ENCODE measurements at places on chromosomes 1 and 21.
A peak's percentile ranks its signal among the peaks of the same experiment; 100 is the strongest.

- no peak for DNase-seq
These were observed 254.0 kb upstream of the RUNX1 start for GRCh38 chr21:35303085-35303484.

- DNase-seq = no peak
These were observed 2.8 kb downstream of the MAP3K7CL start for GRCh38 chr21:29133241-29133640.

- DNase-seq = no peak
These were observed 54.9 kb downstream of the UCK2 start for GRCh38 chr1:165882168-165882837.

DNA sequence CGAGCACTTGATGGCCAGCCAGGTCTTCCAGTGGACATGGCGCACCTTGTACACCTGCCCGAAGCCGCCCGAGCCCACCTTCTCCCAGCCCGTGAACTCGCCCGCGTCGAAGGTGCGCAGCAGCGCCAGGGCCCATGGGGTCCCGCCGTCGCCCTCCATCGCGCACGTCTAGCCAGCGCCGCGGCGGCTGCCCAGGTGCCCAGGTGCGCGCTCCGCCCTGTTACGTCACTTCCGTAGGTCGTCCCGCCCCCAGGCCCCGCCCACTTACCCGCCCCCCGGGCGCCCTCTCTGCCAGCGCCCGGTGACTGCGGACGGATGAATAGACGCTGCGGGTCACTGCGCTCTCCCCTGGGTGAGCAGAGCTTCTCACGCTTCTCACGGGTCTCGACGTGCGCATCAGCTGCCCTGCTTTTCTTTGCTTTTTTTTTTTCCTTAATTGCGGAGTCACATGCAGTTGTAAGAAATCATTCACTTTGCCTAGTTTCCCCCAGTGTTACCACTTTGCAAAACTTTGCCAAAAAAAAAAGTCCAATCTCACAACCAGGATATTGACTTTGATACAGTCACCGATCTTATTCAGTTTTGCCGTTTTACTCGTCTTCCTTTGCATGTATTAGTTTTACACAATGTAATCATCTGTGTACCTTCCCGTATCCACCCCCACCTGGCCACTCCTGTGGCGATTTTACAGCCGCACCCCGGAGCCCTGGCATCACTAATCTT is at the start of gene RIPK4:
RIPK4 (minus strand) TSS at position 170 of the 723 bp plus-strand sequence; CDS start at position 159, 11 bp downstream.
- DNase-seq = peak; percentile 56

GRCh38 chr1:225446595-225446960 is 18.7 kb upstream of the LBR start:
- DNase-seq = no peak

DNA sequence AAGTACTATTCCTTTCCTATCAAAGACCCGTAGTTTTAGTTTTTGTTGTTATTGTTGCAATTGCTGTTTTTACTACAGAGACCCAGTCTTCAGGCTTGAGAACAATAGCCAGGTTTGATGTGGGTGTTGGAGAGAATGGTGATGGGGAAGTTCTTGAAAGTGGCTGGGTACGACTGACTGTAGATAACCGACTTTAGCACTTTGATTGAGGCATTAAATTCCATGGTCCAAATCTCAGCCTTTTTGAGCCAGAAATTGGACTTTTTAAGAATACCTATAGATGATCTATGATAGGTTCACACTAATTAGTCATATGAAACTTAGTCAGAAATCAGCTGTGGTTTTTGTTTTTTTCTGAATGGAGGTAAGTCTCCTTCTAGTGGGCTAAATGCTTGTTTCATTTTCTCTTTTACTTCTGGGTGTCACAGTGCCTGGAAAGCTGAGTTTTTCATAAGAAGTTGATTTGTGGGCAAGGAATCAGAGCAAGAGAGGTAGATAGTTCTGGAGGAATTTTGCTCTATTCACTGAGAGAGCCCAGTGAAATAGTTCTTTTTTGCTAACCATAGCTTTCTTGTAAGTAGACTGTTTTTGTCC is 2.8 kb downstream of the PPIH start:
- DNase-seq = peak; percentile 16

DNA sequence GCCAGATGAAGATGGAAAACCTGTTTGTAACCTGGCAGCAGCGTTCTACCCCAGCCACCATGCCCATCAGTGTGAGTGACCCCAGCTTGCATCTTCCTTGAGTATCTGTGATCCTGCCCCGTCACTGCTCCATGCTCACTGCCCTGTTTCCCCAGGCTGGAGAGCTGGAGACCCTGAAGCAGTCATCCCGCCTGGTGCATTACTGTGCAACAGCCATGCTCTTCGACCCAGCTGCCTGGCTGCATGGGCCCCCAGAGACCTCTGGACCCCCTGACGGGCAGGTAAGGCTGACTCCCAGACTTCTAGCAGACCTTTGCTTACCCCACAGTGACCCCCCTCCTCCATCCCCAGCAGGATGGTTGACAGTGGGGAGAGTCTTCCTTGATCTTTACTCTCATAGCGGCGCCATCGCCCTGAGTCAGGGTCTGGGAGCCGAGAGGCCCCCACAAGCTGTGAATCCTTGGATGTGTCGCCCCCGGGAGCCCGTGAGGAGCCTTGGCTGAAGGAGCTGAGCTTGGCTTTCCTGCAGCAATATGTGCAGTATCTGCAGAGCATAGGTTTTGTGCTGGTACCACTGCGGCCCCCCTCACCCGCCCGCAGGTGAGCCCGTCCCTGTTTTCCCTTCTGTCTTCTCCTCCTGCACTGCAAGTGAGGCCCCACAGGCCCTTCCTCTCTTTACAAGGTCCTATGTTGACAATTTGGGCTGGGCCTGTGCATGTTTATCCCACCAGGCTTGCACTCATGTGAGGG is 10.4 kb downstream of the HYI start:
- no peak for DNase-seq

DNA sequence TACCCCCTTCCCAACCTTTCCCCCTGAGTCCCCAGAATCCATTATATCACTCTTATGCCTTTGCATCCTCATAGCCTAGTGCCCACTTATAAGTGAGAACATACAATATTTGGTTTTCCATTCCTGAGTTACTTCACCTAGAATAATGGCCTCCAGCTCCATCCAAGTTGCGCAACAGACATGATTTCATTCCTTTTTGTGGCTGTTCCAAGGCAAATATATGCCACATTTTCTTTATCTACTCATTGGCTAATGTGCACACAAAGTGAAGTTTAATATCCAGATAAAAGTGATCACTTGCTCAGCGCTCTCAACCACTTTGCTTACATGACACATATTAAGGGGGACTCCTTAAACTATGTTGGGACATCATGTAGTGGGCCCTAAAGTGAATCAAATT is 72.4 kb upstream of the TIAM1 start:
- DNase-seq = no peak

GRCh38 chr1:18088077-18088594 is 19.5 kb upstream of the IGSF21 start:
- DNase-seq = no peak

GRCh38 chr21:38179511-38179910 is 77.3 kb upstream of the KCNJ15 start:
- no peak for DNase-seq

- DNase-seq = no peak
These were observed 20.9 kb upstream of the SAMD11 start for GRCh38 chr1:902802-903201.

Measured in activated CD4-positive, alpha-beta T cell treated with anti-CD3 and anti-CD28 coated beads, Interleukin-2, amount 10 ng/mL, durations not matched to agents 7 days and 5 days (primary cell).